ENCODE measurements at places on chromosomes 1 and 21.

DNA sequence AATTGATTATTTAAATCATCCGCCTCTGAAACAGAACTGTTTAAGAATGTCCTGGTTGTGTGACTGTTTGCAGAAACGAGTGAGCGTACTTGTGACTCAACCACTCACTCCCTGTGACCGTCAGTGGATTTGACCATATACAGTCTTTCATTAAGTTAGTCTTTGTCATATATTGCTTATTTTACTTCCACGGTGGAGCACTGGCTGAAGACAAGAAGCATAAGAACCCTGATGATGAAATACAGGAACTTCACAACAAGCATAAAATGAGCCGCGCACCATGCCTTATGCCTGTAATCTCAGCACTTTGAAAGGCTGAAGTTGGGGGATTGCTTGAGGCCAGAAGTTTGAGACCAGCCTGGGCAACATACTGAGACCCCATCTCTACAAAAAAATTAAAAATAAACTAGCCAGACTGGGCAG is 194.0 kb downstream of the TOMM20 start:
- no peak for DNase-seq

DNA sequence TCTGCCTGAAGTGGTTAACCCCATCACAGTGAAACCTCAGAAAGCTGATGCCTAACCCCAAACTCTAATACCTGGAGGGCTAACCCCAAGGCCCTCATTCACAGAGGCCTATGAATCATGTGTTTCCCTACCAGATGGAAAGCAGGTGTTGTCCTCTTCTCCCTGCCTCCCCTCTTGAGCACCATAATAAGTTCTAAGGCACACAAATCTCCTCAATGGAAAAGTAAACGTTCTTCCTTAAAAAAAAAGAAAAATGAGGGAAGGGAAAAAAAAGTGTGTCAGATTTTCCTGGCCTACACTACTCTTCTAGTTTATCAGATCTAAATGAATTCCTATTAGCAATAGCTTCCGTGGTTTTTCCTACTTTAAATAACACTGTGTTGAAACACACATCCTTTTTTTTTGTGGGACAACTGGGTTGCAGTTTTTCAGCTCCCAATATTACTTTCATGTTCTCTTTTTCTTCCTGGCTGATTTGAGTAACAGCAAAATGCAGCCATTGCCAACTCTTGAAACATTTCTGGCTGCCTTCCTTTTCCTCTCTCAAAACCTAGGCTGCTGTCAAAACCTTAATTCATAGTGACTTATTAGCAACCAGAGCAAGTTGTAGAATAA is 43.2 kb downstream of the SLC44A3 start:
- DNase-seq, result peak; percentile 77

DNA sequence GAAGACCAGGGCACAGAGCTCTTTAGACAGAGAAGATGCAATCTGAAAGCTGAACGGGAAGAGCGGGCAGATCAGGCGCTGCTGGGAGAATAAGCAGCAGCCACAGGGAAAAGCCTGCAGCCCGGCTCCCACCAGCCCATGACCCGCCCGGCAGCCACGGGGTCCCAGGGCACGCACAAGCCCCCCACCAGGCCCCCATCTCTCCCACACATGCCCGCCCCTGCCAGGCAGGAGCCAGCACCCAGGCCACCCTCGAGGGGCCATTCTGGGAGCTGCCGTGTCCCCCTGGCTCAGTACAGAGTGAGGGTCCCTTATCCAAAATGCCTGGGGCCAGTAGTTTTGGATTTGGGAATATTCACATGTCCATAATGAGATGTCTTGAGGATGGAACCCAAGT is 16.3 kb downstream of the SLC19A1 start:
- DNase-seq, result no peak

DNA sequence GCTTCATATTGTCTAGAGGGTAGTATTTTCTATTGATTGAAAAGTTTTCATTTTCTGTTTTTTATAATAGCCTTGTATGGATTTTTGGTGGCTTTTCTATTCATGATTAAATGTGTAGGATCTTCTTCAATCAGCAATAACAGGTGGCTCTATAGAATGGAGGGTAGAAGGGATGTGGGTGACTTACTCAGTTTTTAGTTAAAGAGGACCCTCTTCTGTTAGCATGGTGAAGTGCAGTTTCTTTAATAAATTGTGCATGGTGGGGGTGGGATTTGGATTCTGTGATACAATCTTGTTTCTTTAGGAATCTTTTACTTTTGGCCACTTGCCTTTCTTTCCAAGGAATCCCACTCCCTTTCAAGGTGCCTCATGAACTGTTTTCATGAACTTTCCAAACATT is 64.7 kb downstream of the SLC35A3 start:
- DNase-seq, result peak; percentile 32

DNA sequence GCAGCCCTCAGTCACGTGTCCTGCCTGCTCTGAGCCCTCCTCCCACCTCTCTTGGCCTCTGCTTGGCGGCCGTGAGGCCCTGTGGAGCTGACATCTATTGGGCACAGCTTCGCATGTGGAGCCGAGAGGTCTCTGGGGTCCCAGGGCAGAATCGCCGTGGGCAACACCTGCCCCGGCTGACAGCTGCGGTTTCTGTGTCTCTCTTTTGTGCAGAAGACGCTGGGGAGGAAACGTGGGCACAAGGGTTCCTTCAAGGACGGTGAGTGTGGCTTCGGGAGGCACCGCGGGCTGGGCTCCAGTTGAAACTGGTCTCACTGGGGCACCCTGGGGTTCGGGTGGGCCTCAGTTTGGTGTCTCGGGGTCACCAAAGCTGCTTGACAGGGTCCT is 11.5 kb downstream of the ARHGEF16 start:
- peak; percentile 45 for DNase-seq

- no peak for DNase-seq
These were observed 111.1 kb downstream of the FNBP1L start for GRCh38 chr1:93559045-93559444.

Measured in tongue (tissue), 3 donors.